ENCODE measurements at places on chromosomes 11 and 22. TPM values are rescaled to one million over a fixed set of nuclear protein-coding genes. Genes with fewer than 3 reads are reported as not detected.
A peak's percentile ranks its signal among the peaks of the same experiment; 100 is the strongest.

DNA sequence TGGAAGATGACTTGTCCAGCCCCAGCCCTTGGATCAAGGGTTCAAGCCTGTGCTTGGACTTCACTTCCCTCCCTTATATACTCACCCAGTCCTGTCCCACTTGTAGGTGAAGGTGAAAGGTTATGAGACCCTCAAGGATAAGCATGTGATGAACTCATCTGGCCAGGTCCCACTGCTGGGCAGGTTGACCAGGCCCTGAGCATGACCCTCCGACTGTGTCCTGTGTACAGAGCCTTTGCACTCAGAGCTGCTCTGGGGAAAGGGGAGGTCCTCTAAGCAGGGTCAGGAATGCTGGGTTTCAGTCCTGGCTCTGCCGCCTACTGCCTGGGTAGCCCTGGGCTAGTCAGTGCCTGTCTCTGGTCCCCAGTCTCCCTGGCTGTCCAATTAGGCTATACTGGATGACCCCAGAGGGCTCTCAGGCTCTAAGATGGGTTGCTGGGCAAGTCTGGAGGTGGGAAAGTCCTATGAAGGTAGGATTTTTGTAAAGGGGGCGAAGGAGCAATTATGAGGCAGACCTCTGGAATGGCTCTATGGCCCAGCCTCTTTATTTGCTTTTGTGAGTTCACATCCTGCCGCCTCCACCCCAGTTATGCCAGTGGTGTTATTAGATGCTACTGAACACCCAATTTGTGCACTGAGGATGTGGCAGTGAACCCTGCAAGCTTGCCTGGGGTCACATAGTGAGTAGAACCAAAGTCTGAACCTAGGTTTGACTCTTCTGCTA, 14.1 kb downstream of the DGAT2 start:
- no peak for DNase-seq

GRCh38 chr11:118768690-118769089, 22.3 kb downstream of the DDX6 start:
- no peak for DNase-seq

DNA sequence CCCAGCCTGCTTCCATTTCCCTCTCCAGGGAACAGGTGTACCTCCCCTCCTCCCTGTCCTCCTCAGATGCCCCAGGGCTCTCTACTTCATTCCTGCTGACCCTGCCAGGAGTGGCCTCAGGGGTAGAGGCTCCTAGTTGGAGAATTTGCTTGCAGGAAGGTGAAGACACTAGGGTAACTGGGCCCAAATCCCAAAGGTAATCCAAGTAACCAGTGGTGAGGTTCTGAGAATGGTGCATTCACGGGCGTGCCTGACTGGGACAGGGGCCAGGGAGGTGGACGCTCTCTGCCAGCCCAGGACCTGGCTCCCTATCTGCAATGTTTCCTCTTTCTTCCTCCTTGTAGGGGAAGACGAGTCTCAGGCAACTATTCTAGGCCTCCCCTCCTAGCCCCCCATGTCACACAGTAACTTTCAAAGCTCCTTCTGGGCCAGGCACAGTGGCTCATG, 2.9 kb downstream of the SLC35C1 start:
- DNase-seq = no peak

GRCh38 chr11:134404575-134405341, 7.3 kb downstream of the B3GAT1 start:
- DNase-seq = no peak

DNA sequence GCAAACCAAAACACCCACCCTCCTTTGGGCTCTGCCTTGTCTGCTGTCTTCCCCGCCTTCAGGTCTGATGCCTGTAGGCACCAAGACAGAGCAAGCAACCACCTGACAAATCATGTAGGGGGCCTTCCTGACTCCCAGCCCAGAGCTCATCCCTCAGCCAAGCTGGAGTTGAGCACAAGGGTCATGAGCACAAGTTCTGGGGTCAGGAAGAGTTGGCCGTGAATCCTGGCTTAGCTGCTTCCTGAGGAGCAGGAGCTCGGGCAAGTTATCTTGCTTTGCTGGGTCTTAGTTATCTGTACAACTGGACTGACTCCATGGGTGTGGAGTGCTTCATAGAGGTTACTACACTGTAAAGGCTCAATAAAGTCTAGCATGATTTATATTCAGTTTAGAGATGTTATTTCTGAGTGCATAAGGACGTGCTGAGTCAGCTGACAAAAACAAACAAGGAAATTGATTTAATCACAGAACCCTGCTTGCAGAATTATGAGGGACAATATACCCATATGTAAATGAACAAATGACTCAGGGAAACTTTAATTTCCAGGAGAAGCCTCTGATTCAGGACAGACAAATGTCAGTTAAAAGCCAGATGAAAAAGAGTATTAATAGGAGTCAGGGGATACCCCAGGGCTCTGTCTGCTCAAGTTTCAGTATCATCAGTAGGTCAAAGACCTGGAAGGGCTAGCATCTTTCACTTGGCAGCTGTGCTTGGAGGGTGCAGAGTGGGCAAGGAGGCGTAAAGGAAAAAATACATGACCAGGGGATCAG, 15.0 kb upstream of the APOA1 start:
- no peak for DNase-seq

GRCh38 chr11:70548976-70549375, 150.6 kb downstream of the CTTN start:
- no peak for DNase-seq

GRCh38 chr11:125637840-125638239, 12.9 kb downstream of the CHEK1 start:
- no peak for DNase-seq

GRCh38 chr11:61172888-61173287, 11.7 kb upstream of the VPS37C start:
- no peak for DNase-seq

DNA sequence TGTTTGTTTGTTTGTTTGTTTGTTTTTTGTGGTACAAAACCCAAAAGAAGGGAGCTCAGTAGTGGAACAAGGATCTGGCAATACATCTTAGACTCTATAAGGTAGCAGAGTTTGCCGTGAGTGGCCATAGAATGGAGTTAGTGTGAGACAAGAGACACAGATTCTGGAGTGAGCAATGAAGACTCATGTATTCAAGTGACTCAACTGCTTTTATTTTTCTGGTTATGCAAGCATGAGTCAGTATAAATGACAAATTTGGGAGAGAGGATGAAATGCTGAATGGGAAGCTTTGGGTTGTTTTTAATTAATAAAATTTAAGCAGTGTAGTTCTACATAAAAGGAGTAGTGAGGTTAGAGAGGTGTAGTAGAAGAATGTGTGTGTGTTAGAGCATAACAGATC, 143.6 kb upstream of the ANO5 start:
- DNase-seq = no peak

- DNase-seq = peak; percentile 63
Measured at GRCh38 chr11:126115816-126116331, 53.2 kb upstream of the CDON start.

GRCh38 chr11:93278976-93279375, 51.6 kb upstream of the DEUP1 start:
- DNase-seq = no peak

DNA sequence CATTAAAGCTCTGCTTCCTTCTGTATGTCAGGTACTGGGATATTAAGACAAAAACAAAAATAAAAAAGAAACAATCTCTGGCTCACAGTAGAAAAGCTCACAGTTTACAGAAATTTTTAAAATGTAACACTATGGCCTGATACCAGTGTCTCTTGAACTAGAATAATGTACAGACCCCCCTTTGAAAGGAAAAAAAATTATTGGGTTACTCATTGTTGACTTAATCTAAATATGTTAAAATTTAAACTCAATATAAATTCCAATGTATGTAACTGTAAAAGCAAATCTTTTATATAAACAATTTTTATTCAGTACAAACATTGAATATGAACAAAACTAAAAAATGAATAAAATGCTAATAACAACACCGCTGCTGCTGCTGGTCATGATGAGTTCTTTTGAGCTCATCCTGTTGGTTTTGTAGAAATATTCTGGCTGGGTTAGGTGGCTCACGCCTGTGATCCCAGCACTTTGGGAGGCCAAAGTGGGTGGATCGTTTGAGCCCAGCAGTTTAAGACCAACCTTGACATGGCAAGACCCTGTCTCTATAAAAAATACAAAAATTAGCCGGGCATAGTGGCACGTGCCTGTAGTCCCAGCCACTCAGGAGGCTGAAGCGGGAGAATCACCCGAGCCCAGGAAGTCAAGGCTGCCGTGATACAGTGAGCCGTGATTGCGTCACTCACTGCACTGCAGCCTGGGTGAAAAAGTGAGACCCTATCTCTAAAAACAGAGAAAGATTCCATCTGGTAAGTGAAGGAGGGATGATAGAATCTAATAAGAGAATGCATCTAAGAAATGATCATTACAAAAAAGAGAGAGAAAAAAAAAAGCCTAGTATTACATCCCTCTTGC, 11.8 kb upstream of the KCNE3 start:
- DNase-seq = no peak

GRCh38 chr22:30877662-30878515, 90.7 kb downstream of the MORC2 start:
- DNase-seq = no peak

GRCh38 chr11:101765932-101766331, 148.9 kb upstream of the CEP126 start:
- DNase-seq = no peak

DNA sequence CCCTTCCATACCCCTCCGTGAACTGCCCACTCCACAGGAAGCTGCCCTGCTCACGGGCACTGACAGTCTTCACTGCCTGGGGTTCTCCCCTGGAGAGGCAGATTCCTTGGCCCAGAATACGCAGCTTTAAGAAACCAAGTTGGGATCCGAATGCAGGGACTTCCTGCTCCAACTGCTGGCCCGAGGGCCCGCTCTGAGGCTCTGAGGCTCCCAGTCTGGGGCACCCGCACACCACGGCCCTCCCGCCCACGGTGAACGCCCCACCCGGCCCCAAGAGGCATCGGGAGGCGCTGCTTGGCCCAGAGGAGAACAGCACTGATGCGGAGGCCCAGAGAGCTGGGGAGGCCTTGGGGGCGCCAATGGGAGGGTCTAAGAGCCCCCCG, 42.3 kb downstream of the IGF2 start:
- no peak for DNase-seq

The MS4A2 gene
- not detected for total RNA-seq

The SLC22A8 gene
- not detected for total RNA-seq

The GLYAT gene
- not detected for total RNA-seq

The HBB gene
- total RNA-seq = not detected

Data from pulmonary artery endothelial cell (primary cell).